Mesenchymal stem cell (in vitro differentiated cells and primary cell): ENCODE measurements at places on chromosomes 13 and 19.

DNA sequence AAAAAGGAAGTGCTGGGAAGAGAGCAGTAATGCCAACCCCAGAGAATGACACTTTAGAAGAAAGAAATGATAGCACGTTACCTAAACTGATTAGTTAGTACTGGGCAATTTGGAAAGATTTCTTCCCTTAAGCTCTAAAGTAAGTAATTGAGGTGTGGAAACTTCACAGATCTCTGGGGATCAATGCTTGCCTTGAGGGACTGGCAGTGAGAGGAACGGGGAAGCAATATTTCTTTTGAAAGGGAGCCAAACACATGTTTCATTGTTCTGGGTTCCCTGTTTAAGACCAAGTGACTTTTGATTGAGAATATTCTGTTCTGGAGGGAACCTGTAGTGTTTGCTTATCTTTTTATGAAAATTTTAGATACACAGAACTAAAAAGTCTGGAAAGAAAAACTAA, 190.5 kb downstream of the NDFIP2 start:
- H3K4me1 ChIP-seq, result no peaks in the 10 kb centered on the region
- H3K27me3 ChIP-seq, result no peaks in the 10 kb centered on the region
- H3K36me3 ChIP-seq, result no peaks in the 10 kb centered on the region
- DNase-seq, result no peak
- H3K4me3 ChIP-seq, result no peak overlapping the region

GRCh38 chr13:59261928-59262488, 901.7 kb downstream of the DIAPH3 start:
- H3K27ac ChIP-seq, result no peak overlapping the region
- H3K27me3 ChIP-seq, result no peaks in the 10 kb centered on the region
- no peaks in the 10 kb centered on the region for H3K36me3 ChIP-seq
- no peak for DNase-seq
- H3K4me3 ChIP-seq, result no peak overlapping the region

- H3K4me3 ChIP-seq, result no peak overlapping the region
- H3K27ac ChIP-seq, result no peak overlapping the region
- no peaks in the 10 kb centered on the region for H3K36me3 ChIP-seq
- DNase-seq, result no peak
These were observed 88.7 kb downstream of the RNASEH2B start for GRCh38 chr13:50998326-50998725.

DNA sequence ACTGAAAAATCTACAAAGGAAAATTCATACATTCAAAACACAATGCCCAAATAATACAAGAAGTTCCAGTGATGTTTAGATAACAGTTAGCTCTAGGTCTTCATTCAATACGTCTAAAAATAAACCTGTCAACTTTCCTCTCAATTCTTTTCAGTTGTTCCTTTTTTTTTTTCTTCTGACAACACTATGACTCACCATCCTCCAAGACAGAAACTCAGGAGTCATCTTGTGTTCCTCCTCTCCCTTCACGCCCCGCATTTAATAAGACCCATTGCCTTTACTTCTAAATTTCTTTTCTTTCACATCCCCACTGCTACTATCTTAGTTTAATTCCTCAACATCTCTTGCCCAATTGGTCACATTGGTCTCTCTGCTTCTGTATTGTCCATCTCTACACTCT, 759.9 kb downstream of the GPC5 start:
- no peaks in the 10 kb centered on the region for H3K4me1 ChIP-seq
- no peak overlapping the region for H3K4me3 ChIP-seq
- H3K27ac ChIP-seq, result no peak overlapping the region
- H3K27me3 ChIP-seq, result no peaks in the 10 kb centered on the region

DNA sequence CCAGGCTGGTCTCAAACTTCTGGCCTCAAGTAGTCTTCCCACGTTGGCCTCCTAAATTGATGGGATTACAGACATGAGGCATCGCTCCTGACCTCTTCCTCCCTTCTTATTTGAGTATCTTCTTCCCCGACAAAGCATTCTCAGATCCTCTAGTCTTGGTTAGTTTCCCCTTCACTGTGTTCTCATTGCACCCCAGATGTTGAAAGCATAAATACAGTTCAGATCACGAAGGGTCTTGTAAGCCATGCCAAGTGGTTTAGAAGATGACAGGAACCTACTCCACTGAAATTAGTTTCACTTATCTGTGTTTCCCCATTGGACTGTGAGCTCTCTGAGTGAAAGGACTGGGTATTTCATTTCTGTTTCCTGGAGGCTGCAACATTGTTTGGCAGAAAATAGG, 100.7 kb downstream of the DGKH start:
- H3K4me1 ChIP-seq, result no peaks in the 10 kb centered on the region
- H3K27ac ChIP-seq, result no peak overlapping the region
- no peak overlapping the region for H3K4me3 ChIP-seq
- H3K27me3 ChIP-seq, result no peaks in the 10 kb centered on the region

GRCh38 chr19:45560686-45561085, 23.9 kb downstream of the OPA3 start:
- H3K27ac ChIP-seq, result no peak overlapping the region
- H3K36me3 ChIP-seq, result peaks cover 11% of the 10 kb centered on the region

DNA sequence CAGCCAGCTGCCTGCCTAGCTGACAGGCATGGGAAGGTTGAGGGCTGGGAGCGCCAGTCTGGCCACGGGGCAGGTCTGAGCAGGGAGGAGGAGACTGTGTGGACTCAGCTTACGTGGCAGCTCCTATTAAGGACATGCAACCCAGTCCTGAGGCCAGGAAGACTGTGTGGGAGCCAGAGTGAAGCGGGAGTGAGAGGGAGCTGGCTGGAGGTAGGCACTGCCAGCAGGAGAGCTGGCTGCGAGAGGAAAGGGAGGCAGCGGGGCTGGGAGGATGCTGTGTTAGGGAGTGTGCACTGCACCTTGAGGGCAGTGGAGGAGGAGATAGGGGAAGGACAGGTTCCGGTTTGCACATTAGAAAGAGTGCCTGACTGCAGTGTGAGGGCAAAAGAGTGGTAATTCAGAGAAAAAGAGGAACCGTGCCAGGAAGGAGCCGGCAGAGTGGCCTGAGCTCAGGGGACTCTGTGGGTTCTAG, 99.2 kb downstream of the SLC7A1 start:
- no peaks in the 10 kb centered on the region for H3K36me3 ChIP-seq
- peaks cover 30% of the 10 kb centered on the region for H3K4me1 ChIP-seq
- H3K27me3 ChIP-seq, result peaks cover 12% of the 10 kb centered on the region
- H3K27ac ChIP-seq, result no peak overlapping the region
- no peak overlapping the region for H3K4me3 ChIP-seq

GRCh38 chr13:59901191-59901590, 262.5 kb downstream of the DIAPH3 start:
- no peak for DNase-seq
- H3K36me3 ChIP-seq, result no peaks in the 10 kb centered on the region
- no peak overlapping the region for H3K27ac ChIP-seq
- no peaks in the 10 kb centered on the region for H3K27me3 ChIP-seq
- peaks cover 1% of the 10 kb centered on the region for H3K4me1 ChIP-seq
- H3K4me3 ChIP-seq, result no peak overlapping the region

DNA sequence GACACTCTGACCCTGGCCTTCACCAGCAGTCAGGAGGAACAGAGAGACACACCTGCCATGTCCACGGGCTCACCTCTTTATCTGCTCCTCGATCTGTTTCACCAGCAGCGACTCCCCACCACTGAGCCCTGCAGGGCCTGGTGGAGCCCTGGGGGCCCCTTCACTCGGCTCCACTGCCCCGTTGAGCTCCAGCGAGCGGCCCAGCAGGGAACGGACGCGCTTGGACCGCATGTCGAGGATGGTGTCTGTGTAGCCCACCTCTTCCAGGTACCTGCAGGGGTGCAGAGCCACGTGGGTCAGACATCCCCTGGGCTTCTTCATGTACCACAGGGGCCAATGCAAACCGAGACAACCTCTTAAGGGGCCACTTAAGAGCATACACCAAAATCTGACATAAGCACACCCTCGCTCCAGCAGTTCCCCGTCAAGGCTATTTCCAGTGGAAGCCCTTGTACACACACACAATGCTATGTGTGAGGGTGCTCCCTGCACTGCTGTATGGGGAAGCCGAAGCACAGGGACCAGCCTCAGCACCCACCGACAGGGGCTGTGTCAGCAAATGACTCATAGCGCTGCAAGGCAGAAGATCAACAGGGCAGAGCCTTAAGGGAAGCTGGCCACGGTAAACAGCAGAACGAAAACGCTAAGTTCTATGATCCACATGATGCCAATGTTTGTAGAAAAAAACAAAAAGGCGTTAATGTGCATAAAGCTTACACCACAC, 12.7 kb upstream of the FKRP start:
- H3K27me3 ChIP-seq, result no peaks in the 10 kb centered on the region
- H3K27ac ChIP-seq, result peak overlapping the region; percentile 24
- DNase-seq, result peak; percentile 76
- H3K4me1 ChIP-seq, result peaks cover 47% of the 10 kb centered on the region

DNA sequence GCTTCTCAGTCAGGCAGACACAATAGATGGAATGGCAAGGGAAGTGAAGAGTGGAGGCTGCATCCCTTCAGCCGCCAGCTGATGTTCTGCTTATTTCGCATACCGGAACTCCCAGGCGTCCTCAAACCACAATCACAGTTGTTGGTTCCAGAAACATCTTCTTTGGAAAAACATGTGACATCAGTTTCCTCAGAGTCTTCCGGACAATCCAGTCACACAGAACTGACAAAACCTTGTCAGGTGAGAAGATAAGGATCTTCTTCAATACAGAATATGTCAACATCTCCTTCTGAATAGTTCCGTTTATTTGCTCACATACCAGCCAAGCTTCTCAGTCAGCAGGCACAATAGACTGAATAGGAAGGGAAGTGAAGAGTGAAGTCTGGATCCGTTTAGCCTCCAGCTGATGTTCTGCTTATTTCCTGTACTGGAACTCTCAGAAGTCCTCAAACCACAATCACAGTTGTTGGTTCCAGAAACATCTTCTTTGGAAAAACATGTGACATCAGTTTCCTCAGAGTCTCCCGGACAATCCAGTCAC, 45.1 kb upstream of the CEACAM21 start:
- no peaks in the 10 kb centered on the region for H3K36me3 ChIP-seq
- H3K27ac ChIP-seq, result no peak overlapping the region
- DNase-seq, result peak; percentile 10
- H3K27me3 ChIP-seq, result peaks cover 10% of the 10 kb centered on the region

DNA sequence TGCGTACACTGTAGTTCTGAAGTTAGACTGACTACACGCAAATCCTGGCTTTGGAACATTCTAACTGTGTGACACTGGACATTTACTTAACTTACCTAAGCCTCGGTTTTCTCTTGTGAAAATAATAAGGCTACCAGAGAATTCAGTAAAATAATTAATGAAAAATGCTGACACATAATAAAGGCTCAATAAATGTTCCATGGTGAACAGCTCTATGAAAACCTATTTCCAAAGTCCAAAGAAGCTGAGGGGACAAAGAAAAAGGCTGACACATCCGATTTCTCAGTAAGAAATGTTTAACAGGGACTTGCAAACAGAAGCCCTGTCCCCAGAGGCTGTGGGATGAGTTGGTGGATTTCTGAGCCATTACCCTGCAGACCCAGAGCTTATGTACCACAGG, 139.7 kb upstream of the GJB6 start:
- DNase-seq, result no peak
- no peaks in the 10 kb centered on the region for H3K27me3 ChIP-seq
- H3K27ac ChIP-seq, result no peak overlapping the region
- no peaks in the 10 kb centered on the region for H3K4me1 ChIP-seq

DNA sequence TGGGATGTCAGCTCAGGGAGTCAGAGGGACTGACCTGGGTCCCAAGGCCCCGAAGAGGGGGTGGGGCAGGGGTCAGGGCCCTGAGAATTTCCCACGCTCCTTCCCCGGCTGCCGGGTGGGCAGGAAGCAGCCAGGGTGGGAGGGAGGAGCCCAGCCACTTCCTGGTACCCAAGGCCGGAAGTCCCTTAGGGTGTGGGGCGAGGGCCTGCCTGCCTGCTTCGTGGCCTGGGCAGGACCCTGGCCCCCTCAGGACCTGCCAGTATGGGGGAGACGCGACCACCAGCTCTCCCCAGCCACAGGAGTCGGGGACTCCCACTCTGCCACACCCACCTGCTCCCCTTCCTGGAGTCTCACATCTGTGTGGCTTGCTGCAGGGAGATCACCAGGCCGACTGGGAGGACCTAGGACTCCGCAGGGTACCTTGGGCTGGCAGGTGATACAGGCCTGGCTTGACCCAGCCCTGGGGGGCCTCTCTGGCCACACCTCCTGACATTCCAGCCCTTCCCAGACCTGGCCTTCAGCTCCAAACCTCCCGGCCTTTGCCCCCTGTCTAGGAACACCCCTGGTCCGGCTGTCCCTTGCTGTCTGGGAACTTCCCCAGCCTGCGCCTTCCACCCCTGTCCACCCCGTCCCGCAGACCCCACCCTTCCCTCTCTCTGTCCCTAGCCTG, 9.8 kb upstream of the CIRBP start:
- peaks cover 80% of the 10 kb centered on the region for H3K4me1 ChIP-seq
- no peaks in the 10 kb centered on the region for H3K27me3 ChIP-seq
- peak; percentile 84 for DNase-seq
- peak overlapping the region; percentile 70 for H3K27ac ChIP-seq
- no peak overlapping the region for H3K4me3 ChIP-seq

- no peaks in the 10 kb centered on the region for H3K36me3 ChIP-seq
- H3K27ac ChIP-seq, result no peak overlapping the region
- no peaks in the 10 kb centered on the region for H3K27me3 ChIP-seq
- DNase-seq, result no peak
- no peak overlapping the region for H3K4me3 ChIP-seq
- no peaks in the 10 kb centered on the region for H3K4me1 ChIP-seq
These were observed 173.7 kb upstream of the ZNF507 start for GRCh38 chr19:32171719-32172151.

GRCh38 chr19:49214701-49215100, 57.1 kb downstream of the TRPM4 start:
- peaks cover 34% of the 10 kb centered on the region for H3K36me3 ChIP-seq
- DNase-seq, result no peak
- H3K4me3 ChIP-seq, result no peak overlapping the region
- H3K27me3 ChIP-seq, result no peaks in the 10 kb centered on the region
- peaks cover 1% of the 10 kb centered on the region for H3K4me1 ChIP-seq

DNA sequence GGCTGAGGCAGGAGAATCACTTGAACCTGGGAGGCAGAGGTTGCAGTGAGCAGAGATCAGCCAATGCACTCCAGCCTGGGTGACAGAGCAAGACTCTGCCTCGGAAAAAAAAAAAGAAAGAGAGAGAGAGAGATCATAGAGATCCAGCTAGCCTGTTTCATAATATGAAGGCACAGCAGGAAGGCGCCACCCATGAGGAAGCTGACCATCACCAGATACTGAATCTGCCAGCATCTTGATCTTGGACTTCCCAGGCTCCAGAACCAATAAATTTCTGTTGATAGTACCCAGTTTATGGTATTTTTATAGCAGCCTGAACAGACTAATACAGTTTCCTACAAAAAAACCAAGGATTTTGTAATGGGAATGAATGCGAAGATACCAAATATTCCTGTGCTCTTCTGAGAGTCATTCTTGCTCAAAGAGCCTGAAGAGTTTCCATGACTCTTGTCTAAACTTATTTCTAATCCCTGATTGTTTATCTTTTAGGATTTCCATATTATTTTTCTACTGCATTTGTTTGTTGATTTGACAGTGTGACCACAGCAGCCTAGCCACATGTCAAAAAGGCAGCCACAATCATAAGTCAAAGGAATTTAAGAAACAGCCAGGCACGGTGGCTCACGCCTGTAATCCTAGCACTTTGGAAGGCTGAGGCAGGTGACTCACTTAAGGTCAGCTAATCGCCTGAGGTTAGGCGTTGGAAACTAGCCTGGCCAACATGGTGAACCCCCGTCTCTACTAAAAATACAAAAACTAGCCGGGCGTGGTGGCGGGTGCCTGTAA, 37.7 kb upstream of the PDCD5 start:
- H3K27me3 ChIP-seq, result no peaks in the 10 kb centered on the region
- no peak overlapping the region for H3K4me3 ChIP-seq
- no peak overlapping the region for H3K27ac ChIP-seq
